Suppressor macrophage treated with lipopolysaccharide for 1 hour (primary cell): ENCODE measurements at places on chromosomes 16 and 17.
A peak's percentile ranks its signal among the peaks of the same experiment; 100 is the strongest.

DNA sequence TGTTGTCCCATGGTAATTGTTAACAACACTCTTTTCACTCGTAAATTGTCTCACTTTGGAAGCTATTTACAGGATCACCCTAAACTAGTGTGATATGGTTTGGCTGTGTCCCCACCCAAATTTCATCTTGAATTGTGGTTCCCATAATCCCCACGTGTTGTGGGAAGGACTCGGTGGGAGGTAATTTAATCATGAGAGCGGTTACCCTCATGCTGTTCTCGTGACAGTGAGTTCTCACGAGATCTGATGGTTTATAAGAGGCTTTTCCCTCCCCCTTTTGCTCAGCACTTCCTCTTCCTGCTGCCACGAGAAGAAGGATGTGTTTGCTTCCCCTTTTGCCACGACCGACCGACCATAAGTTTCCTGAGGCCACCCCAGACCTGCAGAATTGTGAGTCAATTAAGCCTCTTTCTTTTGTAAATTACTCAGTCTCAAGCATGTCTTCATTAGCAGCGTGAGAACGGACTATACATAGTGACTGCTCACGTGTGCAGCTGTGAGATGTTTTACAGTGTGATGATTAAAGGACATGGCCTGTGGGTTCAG, 34.4 kb downstream of the DNAH3 start:
- peak; percentile 53 for DNase-seq

DNA sequence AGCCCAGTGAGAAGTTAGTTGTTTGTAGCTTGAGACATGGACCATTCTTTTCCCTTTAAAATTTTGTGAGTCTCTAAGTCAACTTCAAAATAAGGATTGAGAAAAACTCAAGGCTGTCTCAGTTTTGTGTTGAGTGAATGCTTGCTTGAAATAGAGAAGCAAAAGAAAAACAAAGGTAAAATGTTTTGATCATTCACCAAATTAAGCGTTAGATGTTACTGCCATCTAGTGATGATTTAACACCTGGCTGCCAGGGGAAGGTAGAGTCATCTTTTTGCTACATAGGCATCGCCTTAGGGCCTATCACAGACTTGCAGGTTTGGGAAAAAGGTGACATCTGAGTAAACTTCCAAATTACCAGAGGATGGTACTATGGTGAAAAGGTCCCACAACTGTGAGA, 74.4 kb downstream of the PCTP start:
- DNase-seq = no peak

- DNase-seq = peak; percentile 37
Measured at GRCh38 chr16:23496821-23497542, 13.3 kb downstream of the GGA2 start.

GRCh38 chr17:41702712-41703111, 9.4 kb upstream of the GAST start:
- DNase-seq = no peak

DNA sequence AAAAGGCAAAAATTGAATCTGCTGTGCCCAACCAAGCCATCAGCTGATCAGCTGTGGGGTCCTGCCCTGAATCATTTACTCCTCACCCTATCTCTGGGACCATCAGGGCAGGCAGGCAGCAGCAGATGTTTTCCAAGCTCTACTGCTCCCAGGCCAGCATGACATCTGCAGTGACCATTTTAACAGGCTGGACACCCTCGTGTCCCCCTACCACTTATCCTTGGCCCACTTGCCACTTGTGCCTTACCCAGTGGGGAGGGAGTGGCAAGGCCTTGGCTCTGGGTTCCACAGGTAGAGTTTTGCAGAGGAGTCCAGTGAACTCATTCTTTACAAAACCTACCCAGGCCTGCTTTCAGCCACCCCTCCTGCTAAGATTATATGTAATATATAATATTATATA, 12.0 kb upstream of the CA4 start:
- DNase-seq = no peak

- no peak for DNase-seq
Measured at GRCh38 chr16:30641378-30641982, 9.3 kb upstream of the PRR14 start.

- DNase-seq = peak; percentile 73
Measured at GRCh38 chr17:82236142-82236971, 7.5 kb downstream of the SLC16A3 start.

DNA sequence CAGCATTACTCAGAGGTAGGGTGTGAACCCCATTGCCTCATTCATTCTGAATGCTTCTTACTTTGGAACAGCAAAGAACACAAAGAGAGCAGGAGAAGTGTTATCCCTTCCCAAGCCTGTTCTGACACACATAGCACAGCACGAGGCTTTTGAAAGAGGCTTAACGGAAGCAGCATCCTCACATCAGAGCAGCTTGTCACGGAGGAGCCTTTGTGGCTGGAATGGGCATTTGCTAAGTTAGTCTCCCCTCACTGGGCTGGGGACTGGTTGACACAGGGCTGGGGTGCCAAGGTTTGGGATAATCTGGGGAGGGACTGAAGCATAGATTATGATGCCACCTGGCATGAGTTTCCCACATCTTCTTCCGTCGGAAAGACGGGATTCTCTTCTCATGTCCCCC, 167.5 kb upstream of the DNAH9 start:
- no peak for DNase-seq
